ENCODE measurements at places on chromosomes 1 and 21. TPM values are rescaled to one million over a fixed set of nuclear protein-coding genes. Genes with fewer than 3 reads are reported as not detected.
A peak's percentile ranks its signal among the peaks of the same experiment; 100 is the strongest.

Gene CHI3L1
- not detected for polyA plus RNA-seq

- no peak for DNase-seq
Observed at GRCh38 chr1:159756397-159756796, 24.4 kb upstream of the DUSP23 start.

- DNase-seq: no peak
Observed at GRCh38 chr1:21058035-21058793, 118.5 kb downstream of the EIF4G3 start.

DNA sequence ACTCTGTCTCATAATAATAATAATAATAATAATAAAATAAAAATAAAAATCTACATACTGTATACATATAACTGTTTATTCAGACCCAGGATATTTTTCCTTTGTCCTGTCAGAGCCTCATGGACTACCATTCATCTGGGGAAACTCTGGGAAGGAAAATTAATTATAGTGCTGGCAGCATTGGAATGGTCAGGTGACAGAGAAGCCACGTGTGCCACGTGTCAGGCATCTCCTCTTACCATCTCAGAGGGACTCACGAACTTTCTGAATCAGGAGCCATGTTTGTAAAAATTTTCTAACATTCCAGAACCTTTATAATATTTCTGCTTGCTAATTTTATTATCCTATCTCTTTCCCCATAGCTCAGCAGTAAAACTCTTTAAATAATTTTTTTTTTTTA lies 97.8 kb upstream of the HNRNPU start:
- DNase-seq: no peak

GRCh38 chr1:46204406-46204742 lies 1.2 kb downstream of the LURAP1 start:
- DNase-seq: peak; percentile 11
